Naive thymus-derived CD4-positive, alpha-beta T cell (primary cell): ENCODE measurements at places on chromosomes 12 and 14. TPM values are rescaled to one million over a fixed set of nuclear protein-coding genes. Genes with fewer than 3 reads are reported as not detected.

DNA sequence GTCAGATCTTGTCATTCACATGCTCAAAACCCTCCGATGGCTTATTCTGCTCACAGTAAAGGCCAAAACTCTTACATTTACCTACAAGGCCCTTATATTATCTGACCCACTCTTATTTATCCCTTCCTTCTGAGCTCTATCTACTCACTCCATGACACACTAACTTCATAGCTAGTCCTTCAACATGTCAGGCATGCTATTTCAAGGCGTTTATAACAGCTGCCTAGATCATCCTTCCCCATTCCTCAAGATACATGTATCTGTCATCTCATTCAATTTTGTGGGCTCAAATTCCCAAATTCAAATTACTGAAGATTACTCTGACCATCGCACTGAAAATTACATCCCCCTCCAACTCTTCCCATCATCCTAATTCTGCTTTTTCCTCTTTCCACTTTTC lies 6.9 kb downstream of the MIS18BP1 start:
- no peak for DNase-seq

DNA sequence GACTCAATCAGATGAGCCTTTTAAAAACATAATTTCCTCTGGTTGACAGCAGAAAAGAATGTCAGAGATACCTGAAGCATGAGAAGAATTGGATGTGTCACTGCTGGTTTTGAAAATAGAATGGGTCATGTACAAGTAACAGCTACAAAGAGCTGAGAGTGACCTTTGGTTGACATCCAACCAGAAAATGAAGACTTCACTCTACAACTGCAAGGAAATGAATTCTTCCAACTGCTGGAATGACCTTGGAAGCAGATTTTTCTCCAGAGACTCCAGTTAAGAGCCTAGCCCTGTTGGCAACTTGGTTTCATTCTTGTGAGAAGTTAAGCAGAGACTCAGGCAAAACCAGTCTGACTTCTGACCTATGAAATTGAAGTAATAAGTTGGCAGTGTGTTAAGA lies 505.9 kb downstream of the SLC16A7 start:
- DNase-seq = no peak

DNA sequence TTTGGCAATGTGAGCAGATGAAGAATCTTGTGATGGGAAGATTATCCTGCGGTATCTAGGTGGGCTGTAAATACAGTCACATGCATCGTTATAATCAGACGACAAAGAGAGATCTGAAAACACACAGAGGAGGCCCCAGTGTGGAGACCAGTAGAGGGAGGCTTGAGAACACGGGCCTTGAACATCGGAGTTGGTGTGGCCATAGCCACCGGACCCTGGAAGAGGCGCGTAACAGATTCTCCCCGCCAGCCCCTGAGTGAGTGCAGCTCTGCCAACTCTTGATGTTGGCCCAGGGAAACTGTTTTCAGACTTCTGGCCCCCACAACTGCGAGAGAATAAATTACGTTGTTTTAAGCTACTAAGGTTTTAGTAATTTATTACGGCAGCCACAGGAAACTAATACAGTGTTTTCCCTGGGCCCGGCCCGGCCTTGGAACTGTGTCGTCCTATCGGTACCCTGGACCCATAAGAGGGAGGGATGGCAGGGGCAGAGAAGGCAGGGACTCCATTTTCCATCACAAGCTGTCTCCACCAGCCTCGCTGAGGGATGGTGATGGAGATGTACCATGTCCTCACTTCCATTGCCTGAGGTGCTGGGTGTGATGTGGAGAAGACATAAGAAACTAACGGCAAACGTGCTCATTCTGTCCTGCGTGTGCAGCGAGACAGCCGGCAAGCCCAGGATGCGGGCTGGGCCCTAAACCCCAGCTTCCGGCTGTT lies 91.6 kb downstream of the NTF3 start:
- no peak for DNase-seq

DNA sequence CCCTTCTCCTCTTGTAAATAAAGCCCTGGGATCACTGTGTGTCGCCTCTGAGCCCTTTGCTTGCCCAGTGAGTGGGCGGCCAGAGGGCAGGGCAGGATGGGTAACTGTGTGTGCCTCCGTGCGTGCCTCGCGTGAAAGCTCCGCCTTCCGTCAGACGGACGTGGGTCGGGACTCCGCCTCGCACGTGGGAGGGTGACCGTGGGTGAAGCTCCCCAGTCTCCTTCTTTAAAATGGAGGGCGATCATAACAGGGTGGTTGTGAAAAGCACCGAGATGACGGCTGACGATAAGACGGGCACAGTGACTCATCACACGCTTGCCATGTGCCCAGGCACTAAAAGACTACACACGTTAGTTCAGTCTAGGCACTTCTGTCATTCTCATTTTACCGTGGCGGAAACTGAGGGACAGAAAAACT lies 9.2 kb downstream of the PHB2 start:
- DNase-seq = peak; percentile 69

DNA sequence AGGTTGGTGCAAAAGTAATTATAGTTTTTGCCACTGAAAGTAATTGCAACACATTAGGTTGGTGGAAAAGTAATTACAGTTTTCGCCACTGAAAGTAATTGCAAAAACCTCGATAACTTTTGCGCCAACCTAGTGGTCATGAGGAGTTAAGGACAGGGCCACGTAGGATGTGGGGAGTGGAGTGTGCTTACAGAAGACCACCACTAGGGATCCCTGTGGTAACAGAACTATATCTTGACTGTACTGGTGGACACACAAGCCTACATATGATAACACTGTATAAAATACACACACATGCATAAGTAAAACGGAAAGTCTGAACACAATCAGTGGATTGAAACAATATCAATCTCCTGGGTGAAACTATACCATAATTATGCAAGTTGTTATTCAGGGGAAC lies 187.4 kb upstream of the ABCD2 start:
- DNase-seq = no peak

DNA sequence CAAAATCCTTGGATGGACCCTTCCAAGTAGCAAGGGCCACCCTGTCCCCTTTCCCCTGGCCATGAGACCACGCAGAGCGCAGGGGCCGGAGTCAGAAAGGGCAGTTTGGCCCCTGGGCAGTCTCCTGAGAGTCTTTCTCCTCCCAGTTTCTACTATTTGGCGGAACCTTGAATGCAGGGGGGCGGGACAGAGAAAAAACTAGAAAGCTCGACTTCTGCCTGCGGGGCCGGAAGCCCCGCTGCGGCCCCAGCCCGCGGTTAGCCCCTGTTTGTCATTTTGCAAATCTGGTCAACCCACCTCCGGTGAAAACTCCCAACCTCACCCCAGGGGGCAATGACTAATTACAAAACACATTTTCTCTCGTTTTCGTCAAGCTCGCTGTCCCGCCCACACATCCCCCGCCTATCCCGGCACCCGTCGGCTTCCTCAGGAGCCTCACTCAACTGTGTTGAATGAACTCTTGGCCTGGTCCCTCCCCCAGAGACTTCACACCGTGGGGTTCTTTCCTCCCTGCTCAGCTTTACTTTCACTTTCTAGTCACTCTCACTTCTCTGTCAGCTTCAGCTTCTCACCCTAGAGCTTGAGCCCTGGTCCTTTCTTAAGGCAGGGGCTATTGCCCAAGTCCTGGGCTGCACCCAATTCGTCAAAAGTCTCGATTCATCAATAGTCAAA lies 66.7 kb downstream of the IRF2BPL start:
- DNase-seq = peak; percentile 96

GRCh38 chr14:77097006-77097699 lies 905 bp upstream of the CIPC start:
- no peak for DNase-seq

DNA sequence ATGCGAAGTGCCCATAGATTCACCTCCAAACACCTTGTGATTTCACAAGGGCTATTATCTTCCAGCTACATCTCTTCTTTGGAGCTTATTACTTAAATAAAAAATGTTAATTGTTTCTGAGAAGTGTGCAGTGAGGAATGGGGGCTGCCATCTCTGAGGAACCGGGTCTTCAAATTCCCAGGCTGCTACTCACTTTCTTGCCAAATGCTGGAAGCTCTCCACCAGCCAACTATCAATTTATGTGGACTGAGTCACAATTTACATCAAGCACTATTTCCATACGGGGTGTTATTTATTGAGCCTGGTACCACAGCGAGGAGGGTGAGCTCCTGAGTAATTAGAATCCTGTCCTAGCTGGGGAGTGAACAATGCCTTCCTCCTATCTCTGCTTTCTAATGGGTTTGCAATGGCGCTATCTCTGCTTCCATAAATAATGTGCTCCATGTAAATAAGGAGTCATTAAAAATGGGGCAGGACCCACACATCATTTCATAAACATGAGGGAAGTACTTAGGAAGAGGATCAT lies 898.3 kb downstream of the VRK1 start:
- no peak for DNase-seq

DNA sequence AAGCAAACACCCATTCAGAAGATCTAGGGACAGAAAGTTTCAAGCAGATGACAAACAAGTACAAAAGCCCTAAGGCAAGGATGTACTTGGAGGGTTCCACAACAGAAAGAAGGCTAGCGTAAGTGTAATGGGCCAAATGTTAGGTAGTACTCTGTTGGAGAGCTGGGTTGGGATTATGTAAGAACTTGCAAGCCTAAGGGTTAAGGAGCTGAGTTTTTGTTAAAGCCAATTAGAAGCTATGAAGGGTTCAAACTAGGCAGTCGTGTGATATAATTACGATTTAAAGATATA lies 41.4 kb downstream of the HECTD1 start:
- DNase-seq = no peak

DNA sequence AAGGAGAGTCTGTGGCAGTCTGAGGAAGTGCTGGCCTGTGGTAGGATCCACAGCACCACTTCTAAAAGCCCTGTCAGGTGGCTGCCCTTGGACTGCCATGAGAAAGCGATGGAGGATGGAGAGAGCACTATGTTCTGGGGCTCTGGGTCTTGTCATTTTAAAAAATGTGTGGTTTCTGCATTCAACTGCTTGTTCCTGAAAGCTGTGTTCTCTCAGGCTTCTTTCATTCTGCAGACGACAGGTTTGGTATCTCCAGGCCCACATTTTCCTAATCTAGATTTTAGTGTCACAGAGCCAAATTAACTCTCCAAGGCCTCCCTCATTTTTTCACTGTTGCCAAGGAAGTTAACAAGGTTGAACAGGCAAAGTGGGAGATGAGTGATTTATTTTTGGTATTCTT lies 10.5 kb downstream of the OVCH1 start:
- no peak for DNase-seq

GRCh38 chr14:25993830-25994229 lies 604.0 kb downstream of the NOVA1 start:
- DNase-seq = no peak

GRCh38 chr14:99209409-99209808 lies 62.6 kb downstream of the BCL11B start:
- no peak for DNase-seq

GRCh38 chr12:132453361-132454192 lies 36.4 kb upstream of the FBRSL1 start:
- no peak for DNase-seq

GRCh38 chr12:110556705-110557104 lies 26.4 kb downstream of the PPTC7 start:
- no peak for DNase-seq

DNA sequence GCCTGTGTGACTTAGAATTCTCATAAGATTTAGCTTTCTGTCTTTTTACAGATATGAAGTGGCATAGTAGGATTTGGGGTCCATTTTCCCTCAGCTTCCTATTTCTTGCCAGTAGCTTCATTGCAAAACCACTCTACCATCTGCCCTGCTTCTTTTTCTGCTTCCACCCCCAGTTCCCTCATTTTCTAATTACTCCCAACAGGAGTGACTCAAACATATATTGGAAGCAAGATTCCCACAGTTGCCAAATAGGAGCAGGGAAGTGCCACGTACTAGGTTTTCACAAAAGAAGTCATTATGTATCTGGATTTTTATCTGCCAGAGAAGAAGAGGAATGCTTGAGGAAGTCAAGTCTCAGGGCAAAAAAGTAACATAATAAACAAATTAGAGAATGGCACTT lies 64.1 kb downstream of the ANO4 start:
- DNase-seq = no peak

GRCh38 chr12:89103831-89104230 lies 248.5 kb downstream of the DUSP6 start:
- DNase-seq = no peak

- DNase-seq = no peak
These were observed 10.7 kb upstream of the C12orf76 start for GRCh38 chr12:110058875-110059615.

GRCh38 chr12:132422381-132423043 lies 67.4 kb upstream of the FBRSL1 start:
- no peak for DNase-seq

GRCh38 chr12:57127726-57128518 lies at the start of gene LRP1:
Gene LRP1, plus strand, starts transcription at chr12:57128483. Its CDS starts 482 bp downstream, at chr12:57128965.
- peak; percentile 85 for DNase-seq

DNA sequence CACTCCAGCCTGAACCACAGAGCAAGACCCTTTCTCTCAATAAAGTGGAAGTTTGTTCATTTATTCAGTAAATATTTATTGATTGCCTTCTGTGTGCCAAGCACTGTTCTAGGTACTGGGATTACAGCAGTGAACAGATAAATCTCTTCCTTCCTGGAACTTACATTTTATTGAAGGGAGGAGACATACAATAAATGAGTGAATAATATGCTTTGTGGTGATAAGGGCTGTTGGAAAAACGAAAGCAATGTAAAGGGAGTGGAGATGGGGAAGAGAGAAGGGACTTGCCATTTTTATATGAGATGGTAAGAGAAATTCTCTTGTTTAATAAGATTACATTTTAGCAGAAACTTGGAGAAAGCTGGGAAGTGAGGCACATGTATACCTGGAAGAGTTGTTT lies 1.6 kb downstream of the GSKIP start:
- no peak for DNase-seq

DNA sequence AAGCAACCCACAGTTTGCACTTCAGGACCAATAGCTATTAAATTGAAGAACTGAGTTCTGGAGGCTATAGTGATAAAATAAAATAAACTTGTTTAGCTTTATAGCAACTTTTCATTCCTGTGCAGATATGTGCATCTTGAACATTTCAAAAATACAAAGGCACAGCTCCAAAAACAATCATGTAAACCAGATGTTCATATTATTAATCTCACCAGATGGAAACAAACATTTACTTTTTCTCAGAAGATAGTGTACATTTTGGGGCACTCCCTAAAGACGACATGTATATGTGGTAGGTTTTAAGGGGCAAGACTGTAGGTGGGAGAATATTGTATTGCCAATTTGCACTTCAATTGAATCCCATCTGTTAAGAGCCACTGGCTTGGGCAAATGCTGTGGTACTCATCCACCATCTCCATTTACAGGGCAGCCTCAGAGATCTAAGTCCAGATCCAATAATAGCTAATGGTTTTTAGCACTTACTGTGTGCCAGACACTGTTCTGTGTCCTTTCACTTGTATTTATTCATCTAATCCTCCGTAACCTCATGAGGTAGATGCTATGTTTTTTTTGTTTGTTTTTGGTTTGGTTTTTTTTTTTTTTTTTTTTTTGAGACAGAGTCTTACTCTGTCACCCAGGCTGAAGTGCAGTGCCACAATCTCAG lies 49.1 kb downstream of the PTGER2 start:
- no peak for DNase-seq

CD163 gene
- total RNA-seq = 4.6 TPM

SRGAP1 gene
- total RNA-seq = 0.03 TPM

MUCL1 gene
- not detected for total RNA-seq

TMEM63C gene
- 1.2 TPM for total RNA-seq

HOXC10 gene
- not detected for total RNA-seq

KANSL2 gene
- total RNA-seq = 74.4 TPM

PPFIBP1 gene
- 3.3 TPM for total RNA-seq

ITGB7 gene
- 208 TPM for total RNA-seq

GPR84 gene
- total RNA-seq = 1.2 and 2.0 TPM in 2 replicates

CLEC2A gene
- not detected for total RNA-seq

LALBA gene
- total RNA-seq = not detected in 2 replicates

CLIP1 gene
- total RNA-seq = 65.1 TPM

FLRT2 gene
- not detected for total RNA-seq

RAB5B gene
- 109 TPM for total RNA-seq

IAPP gene
- not detected in 2 replicates for total RNA-seq
